Fibroblast of pulmonary artery (primary cell): ENCODE measurements at places on chromosomes 2 and 18.

DNA sequence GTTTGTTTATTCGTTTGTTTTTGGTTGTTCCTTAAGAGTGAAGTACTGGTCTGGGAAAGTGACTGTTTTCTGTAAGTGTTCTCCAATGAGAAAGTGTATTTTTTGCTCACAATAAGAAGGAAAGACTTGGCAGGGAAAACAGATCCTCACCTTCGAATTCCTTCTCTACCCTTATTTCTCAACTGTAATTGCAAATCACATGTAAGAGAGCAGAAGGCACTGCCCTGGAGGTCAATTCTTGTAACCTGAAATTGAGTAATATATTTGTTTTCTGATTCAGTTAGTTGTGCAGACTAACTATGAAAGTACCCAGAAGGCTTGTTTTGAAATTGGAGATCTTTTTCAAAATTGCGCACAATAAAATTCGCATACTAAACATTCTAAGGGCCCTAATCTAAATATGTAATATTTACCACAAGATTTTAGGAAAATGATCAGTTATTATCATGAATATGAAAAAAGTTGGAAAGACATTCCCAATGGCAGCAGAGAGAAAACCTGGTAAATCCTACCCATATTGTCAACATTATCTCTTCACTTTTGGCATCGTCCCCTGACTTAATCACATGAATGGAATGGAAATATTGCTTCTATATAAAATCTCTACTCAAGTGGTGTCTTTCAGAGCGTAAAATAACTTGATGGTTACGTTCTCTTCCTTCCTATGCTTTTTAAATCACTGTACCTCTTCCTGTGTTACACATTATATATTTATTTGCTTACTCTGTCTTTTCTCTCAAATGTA, 24.1 kb downstream of the TFPI start:
- DNase-seq: no peak

GRCh38 chr18:361941-362310, 94.1 kb upstream of the THOC1 start:
- DNase-seq: peak; percentile 49

DNA sequence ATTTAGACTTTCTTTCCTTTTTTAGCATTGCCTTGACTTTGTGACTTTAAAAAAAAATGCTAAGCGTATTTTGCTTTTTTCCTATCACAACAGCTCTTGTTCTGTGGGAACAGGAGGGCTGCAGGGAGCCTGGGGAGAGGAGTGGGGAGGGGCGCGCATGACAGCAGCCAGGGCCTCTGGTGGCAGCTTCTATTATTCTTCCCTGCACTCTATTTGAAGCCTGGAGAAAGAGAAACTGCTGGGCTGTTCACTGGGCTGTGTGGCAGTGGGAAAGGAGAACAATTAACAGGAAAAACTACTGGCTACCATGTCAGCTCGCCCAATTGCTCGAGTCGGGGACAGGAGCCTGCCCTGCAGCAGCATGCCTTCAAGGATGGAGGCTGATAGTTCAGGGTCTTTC, 119.0 kb upstream of the ZBTB14 start:
- DNase-seq: no peak

DNA sequence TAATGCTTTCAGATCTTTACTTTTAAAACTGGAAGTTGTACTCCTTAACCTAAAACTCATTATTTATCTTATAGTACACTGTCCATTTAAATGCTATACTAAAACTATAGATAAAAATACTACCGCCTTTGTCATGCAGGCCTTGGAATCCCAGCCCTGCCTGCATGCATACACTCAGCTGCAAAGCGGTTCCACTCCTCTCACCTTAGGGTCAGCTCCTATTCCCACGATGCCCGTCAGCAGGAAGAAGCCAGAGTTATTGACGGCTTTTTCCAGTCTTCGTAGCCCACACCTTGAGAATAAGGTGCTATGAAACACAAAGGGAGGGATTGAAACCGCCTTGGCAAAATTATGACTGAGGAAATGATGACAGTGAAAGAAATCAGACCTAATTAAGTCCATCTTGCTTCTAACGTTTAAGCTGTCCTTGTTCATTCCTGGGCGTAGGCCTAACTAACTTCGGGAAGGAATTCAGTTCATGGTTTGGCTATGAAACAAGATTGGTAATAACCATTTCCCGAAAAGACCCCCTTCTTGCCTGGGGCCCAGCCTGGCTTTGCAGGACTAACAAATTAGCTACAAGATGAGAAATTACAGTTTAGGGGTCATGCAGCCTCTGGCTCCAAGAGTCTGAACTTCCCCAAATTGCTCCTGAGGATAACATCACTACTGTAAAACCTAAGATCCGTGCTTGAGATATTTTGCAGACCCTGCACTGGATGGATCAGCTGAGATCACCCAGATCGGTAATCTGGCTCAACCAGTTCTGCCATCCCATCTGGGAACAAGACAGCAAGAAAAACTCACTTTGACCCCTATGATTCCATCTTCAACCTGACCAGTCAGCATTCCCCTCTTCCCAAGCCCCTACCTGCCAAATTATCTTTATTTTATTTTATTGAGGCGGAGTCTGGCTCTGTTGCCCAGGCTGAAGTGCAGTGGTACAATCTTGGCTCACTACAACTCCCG, 17.1 kb downstream of the EPB41L5 start:
- no peak for DNase-seq

DNA sequence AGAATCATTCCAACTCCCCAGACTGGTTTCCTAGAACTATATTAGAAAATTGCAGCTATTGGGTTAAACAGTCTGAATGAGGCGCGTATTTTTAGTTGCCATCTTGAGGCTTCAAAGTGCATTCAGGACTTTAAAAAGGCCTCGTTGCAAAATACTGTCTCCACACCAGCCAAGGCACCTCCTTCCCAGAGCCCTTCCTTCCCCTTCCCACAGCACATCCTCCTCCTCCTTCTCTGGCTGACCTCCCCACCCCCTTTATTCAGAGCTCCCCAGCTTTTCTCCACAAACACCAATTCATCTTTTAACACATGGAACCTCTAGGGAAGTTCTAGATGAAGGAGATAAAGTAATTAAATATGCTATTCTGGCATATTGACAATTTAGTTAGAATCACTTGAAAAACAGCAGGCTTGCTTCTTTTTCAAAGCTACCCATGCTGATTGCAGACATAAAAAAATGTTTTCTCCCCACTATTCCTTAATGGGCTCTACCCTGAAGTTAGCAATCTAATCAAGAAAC, 90.3 kb downstream of the RTP5 start:
- DNase-seq: no peak

DNA sequence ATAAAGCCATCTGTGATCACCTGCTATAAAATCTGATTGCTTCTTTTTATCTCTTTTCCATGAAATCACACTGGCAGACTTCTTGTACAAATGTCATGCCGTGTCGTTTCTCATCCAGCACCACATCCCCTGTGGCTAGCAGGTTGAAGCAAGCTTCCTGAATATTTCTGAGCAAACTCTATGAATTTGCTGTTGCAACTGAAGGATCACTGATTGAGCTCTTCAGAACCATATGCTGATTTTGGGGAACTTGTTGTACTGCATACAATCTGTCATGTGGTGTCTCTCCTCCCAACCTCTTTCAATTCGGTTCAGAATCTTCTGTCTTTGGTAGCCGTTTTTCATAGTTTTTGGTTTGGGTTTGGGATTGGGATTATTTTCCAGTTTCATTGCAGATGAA, 57.7 kb upstream of the RBMS1 start:
- no peak for DNase-seq

DNA sequence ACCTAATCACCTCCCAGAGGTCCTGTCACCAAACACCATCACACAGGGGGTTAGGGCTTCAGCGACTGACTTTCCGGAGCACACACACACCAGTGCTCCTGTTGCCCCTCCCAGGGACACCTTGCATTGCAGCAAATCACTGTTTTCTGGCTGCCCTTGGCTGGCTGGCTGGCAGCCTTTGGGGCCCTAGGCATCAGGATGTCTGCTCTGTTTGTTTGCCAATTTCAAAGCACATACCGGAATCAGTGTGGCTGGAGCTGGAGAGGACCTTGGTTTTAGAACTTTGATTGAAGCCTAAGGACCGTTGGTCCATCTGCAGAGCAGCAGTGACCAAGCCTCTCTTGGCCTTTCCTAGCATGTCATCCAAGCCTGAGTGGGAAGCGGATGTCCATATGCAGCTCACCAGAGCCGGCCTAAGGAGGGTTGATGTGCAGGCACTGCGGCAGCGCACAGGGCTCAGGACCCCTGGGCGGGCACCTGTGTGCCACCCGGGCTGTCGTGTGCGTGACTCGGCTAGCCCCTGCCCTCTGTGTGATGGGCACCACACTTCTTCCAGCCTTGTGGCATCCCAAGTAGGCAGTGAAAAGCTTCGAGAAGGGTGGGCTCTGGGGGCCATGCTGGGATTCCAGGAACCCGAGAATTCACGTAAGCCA, 62.1 kb downstream of the GBX2 start:
- DNase-seq: no peak

- DNase-seq: peak; percentile 26
Measured at GRCh38 chr2:42223855-42224268, 54.7 kb downstream of the EML4 start.

DNA sequence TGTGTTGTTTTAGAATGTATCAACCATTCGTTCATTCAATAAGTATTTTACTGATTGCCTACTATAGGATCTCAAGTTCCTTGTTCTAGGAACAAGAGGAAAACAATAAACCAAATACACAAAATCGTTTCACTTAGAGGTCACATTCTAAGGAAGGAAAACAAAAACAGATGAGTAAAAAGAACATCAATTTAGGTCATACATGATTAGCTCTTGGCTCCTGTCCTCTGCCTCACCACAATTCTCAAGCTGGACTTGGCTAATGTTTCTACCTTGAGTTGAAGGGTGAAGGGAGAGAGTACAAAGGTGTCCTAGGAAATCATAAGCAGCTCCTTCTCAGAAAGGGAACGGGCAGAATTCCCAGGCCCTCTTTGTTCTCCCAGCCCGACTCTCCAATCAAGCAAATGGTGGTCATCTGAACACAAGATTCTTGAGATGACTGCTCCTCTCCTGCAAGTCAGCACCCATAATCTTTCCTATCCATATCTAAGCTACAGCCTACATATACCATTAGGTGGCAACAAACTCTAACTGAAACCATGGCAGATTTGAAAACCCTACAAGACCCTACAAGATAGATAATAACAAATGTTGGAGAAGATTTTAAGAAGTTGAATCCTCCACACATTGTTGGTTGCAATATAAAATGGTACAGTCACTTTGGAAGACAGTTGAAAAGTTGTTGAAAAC, 76.0 kb downstream of the CBLN2 start:
- DNase-seq: no peak

- no peak for DNase-seq
Measured at GRCh38 chr2:111054791-111055691, 65.7 kb upstream of the BCL2L11 start.

DNA sequence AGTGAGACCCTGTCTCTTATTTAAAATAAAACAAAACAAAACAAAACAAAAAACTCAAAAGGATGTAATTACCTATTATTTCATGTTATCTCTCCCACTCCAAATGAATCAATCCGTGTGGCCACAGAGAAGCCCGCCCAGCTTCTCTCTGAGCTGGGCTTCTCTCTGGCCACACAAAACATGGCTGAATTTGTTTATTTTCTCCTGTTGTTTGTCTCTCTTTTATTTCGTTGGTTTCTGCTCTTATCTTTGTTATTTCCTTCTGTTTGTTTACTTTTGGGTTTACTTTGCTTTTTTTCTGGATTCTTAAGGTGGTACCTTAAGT, 1.5 kb upstream of the TRABD2A start:
- no peak for DNase-seq

GRCh38 chr18:80033181-80034067, 810 bp upstream of the RBFA start:
- peak; percentile 47 for DNase-seq

GRCh38 chr2:142786918-142787702, 90.4 kb upstream of the KYNU start:
- DNase-seq: no peak

DNA sequence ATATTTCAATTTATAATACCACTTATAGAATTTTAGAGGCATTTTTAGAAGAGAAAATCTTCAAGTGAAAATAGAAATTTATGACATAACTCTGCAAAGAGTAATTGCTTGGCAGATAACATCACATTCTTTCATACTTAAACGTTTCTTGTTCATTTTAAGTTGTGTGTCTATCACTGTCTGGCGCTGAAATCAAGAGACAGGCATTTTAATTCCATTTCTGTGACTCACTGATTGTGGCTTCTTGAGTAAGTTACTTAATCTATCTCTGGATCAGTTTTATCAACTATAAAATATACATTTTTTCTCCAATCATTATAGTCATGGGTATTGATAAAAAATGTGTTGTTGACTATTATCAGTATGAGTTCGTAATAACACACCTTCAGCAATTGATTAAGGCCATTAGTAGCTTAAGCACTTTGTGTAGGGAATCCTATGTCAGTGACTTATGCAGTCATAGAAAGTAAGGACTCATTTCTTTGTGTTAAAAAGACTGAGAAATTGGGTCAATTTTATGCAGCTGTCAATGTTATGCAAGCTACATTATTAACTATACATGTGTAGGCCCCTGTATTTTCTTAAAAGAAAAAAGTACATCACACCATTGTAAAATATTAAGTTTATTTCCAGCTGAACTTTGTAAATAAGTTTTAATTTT, 497.3 kb downstream of the CCDC85A start:
- DNase-seq: peak; percentile 61

- DNase-seq: no peak
Measured at GRCh38 chr2:168328421-168328820, 81.0 kb upstream of the STK39 start.

DNA sequence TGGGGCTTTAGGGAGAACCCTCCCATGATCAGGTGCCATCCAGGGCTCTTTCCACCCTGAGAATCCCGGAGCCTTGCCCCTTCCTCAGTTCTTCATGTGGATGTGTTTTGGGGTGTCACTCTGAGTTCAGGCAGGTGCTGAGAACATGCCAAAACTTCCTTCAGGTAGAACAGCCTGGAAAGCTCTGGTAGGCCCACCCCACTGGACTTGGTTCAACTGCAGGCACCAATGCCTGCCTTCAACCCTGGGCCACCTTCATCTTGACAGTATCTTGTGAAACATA, 85.8 kb downstream of the EPAS1 start:
- DNase-seq: no peak

GRCh38 chr18:79769698-79770500, 27.8 kb upstream of the KCNG2 start:
- no peak for DNase-seq

GRCh38 chr2:71583876-71584275, 130.5 kb downstream of the DYSF start:
- DNase-seq: no peak

GRCh38 chr2:113829270-113829669, 60.6 kb upstream of the ACTR3 start:
- DNase-seq: peak; percentile 49

GRCh38 chr2:36338827-36339145, 16.8 kb upstream of the CRIM1 start:
- no peak for DNase-seq

DNA sequence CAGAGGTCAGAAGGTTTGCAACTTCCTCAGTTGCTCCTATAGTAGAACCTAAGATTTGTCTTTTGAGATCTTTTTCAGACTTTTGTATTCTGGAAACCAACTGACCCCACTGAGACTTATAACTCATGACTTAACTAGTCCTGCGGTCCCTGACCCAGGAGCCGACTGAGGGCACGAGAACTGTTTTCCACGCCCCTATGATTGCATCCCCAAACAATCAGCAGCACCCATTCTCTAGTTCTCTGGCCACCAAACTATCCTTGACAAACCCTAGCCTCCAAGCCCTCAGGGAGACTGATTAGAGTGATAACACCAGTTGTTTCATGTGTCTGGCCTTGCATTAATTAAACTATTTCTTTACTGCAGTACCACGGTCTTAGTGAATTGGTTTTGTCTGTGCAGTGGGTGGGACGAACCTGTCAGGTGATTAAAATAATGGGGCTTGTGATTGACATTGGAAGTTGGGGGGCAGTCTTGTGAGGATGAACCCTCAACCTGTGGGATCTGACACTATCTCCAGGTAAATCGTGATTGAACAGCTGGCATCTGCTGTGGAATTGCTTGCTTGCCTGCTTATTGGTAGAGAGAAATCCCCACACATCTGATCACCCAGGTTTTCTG, 95.7 kb downstream of the B3GNT2 start:
- DNase-seq: no peak
